ENCODE measurements at places on chromosomes 5 and 9.

GRCh38 chr9:129608561-129609481, 12.1 kb downstream of the C9orf50 start:
- no peak for DNase-seq

GRCh38 chr5:16693879-16694278, 77.1 kb upstream of the RETREG1 start:
- DNase-seq = peak; percentile 23

DNA sequence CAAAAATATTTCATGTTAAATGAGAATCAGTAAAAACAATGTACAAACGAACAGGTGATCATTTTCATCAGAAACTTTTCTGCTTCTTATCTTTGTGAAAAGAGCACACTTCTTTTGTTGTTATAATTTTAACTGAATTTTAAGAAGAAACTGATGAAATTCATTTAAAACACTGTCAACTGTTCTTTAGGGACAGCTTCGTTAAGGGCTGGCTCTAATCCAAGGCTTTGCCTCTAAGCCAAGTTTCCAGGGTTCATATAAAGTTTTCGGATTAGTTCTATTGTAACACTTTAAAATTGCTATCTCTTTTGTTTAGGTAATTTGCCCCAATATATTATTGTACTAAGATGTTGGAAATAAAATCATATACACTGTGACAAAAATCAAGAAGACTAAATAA, 559.2 kb downstream of the TUSC1 start:
- DNase-seq = no peak

GRCh38 chr5:107878661-107879060, 207.9 kb upstream of the EFNA5 start:
- peak; percentile 10 for DNase-seq

DNA sequence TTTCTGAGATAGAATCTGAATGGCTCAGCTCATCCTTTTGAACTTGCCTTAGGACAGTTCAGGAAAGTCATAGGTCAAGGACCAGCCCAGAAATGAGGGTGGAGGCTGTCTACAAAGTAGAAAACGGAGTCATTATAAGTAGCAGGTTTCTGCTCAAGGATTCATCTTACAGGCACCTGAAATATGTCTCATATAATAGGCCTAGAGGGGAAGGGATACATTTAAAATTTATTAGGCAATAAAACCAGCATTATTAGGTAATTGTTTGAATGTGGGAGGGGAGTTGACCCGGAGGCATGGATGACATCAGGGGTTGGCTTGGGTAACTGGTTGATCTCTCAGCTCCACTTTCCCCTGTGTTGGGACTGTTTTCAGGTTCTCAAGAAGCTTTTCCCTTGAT, 11.9 kb upstream of the GALNT10 start:
- DNase-seq = no peak

GRCh38 chr9:81092057-81092456, 597.3 kb downstream of the TLE1 start:
- no peak for DNase-seq

Data from GM23248 (cell line).